Activated T-helper 2 cell treated with anti-CD3 and anti-CD28 coated beads, Interferon-gamma antibody, Interleukin-2, Interleukin-4, amounts not matched to agents 10 μg/mL and 5 μg/mL and 100 μg/mL, durations not matched to agents 14 hours and 24 hours and 36 hours (primary cell): ENCODE measurements at places on chromosomes 6 and 20.

DNA sequence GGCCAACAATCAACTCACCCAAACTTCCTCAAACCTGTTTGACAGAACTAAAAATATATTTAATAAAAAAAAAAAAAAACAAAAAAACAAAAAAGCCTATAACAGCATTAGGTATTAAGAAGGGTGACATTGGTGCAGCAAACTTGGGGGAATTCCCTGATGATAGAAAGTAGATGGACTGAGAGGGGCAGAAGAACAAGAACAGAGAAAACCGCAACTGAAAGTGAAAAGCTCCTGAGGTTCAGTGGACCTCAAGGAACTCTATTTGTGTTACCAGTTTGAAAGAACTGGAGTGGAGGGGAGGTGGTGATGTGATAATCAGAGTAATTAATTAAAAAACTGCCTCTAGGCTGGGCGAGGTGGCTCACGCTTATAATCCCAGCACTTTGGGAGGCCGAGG lies 53.8 kb downstream of the MACROD2 start:
- DNase-seq: no peak

DNA sequence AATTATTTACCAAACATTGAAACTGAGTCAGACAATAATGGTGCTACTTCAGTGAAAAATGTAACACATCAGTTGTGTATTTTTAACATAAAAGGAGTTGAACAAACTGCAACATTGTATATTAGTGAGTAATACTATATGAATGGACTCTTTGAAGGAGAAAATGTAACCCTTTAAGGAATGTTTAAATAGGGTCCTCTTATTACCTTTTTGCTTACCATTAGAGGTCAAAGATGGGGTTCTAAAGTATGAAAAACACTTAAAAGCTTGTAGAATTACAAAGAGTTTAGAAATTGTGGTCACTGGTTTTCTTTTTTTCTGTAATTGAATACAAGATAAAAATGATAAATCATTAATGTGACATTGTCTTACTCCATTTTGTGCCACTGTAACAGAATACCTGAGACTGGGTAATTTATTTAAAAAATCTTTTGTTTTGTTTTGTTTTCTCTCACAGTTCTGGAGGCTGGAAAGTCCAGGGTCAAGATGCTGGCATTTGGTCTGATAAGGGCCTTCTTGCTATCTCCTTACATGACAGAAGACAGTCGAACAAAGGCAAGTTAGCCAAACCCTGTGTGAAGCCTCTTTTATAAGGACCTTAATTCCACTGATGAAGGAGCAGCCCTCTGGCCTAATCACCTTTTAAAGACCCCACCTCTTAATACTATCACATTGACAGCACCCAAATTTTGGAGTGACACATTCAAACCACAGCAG lies 43.2 kb downstream of the SESN1 start:
- no peak for DNase-seq

DNA sequence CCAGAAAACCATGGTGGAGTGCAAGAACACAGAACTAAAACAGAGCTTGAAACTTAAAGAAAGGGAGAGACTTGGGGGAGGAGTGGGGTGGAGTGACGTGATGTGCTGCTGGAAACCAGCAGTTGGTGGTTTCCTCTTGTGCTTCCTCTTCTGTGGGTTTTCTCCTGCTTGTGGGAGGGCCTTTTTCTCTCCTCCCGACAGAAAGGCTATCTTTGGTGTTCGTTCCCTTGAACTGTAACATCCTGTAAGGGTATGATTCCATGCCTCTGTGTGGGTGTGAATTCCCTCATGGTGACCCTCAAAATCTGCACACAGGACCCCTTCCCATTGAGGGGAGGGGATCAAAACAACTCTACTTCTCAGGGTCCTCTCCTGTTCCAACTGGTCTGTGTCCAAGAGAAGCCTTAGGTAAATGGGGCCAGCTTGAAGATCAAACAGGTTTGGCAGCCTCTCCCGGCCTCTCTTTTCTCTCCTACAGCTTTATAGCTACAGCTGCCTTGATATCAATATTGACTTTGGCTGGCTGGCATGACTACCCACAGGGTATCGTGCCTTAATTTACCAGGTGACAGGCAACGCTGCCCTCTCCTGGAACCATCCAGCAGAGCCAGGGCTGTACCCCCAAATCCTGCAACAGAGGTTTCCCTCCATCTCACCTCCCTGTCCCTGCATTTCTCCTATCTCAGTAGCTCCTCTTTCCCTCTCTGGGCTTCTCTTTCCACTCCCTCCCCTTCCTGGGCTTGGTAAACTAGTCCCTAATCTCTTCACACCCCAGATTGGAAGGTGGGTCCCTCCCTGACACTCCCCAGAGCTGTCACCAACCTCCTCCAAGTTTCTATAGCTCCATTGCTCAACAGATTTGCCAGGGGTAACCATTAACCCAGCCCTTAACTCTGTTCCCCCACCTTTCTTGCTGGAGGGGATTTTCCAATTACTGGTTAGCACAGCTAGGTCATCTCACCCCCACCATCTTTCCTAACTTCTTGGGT lies 1.5 kb upstream of the MSH5 start:
- DNase-seq: peak; percentile 67

- no peak for DNase-seq
These were observed 64.0 kb downstream of the FYN start for GRCh38 chr6:111809264-111809663.
